Colonic mucosa (tissue), 4 donors: ENCODE measurements at places on chromosomes 3 and 15. TPM values are rescaled to one million over a fixed set of nuclear protein-coding genes. Genes with fewer than 3 reads are reported as not detected.

The KBTBD13 gene
- not detected for total RNA-seq

The RAB43 gene
- total RNA-seq = 42.6 TPM

The DCBLD2 gene
- 12.8 TPM for total RNA-seq

The DUOXA1 gene
- 1.3 TPM for total RNA-seq

The LOXL1 gene
- total RNA-seq = 2.3 TPM

The LMAN1L gene
- total RNA-seq = not detected

The STRIT1 gene
- not detected for total RNA-seq

The LRRC34 gene
- total RNA-seq = 0.77 TPM
